ENCODE measurements at places on chromosomes 12 and 14.

DNA sequence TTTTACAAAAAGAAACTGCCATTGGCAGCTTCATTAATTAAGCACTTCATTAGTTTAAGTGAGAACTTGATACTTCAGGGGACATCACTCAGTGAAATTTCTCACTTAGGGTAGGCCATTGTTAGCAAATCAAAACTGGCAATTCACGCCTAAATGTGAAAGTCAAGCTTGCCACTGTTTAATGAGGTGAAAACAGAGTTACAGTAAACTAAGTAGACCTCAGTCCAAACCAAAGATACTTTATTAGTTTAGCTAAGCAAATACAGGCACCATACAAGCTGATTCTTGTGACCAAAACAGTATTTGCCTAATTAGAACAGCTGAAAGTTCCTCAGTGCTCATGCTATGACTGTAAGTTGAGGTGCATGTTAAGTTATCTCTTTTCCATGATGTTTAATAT lies 176.5 kb upstream of the CPNE8 start:
- no peak for DNase-seq

- DNase-seq: no peak
Observed at GRCh38 chr14:97402279-97402678, 605.1 kb downstream of the VRK1 start.

- no peak for DNase-seq
Observed at GRCh38 chr12:92470608-92471021, 232.2 kb upstream of the PLEKHG7 start.

GRCh38 chr12:53532021-53532420 lies 24.7 kb upstream of the NPFF start:
- no peak for DNase-seq

GRCh38 chr14:104882325-104882973 lies 17.4 kb downstream of the CEP170B start:
- no peak for DNase-seq

GRCh38 chr14:33685698-33686097 lies 265.2 kb downstream of the EGLN3 start:
- DNase-seq: no peak

- no peak for DNase-seq
Observed at GRCh38 chr12:116213014-116213413, 64.5 kb downstream of the MED13L start.

DNA sequence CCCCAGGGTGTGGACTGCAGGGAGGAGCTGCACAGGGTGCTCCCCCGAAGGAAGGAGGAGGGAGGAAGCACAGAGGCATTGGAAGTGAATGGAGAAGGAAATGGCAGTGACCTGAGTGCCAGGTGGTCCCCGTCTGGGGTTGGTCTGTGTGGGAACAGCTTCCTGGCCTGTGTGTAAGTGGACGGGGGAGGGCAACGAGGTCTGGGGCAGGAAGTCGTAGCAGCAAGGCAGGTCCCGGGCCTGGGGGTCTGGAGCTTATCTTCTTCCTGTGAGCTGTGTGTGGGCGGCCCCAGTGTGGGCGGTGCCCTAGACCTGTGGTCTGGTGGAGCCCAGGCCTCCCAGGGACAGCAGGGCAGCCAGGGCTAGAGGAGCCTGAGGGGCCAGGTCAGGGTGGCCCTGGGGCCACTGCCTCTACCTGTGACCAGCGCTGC lies 382.1 kb downstream of the TMEM121 start:
- no peak for DNase-seq

DNA sequence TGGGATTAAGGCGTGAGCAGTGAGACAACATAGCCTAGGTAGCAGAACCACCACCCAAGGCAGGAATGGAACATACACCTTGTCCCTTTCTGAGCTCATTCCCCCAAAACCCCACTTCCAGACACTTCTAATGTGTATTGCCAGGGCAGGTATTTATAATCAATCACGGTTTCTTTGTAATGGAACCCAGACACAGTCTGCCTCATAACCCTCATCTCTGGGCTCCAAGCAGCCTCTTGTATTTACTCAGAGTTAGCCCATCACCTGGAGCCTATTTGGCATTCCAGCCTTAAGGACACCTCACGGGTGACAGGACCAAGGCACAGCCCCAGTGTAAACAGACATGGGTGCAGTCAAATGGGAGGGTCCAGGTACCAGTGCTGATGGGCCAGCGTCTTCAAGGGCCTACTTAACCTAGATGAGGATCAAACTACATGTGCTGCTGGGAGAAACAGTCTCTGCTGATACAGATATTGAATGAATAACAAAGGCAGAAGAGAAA lies 2.5 kb upstream of the HIGD1C start:
- no peak for DNase-seq

DNA sequence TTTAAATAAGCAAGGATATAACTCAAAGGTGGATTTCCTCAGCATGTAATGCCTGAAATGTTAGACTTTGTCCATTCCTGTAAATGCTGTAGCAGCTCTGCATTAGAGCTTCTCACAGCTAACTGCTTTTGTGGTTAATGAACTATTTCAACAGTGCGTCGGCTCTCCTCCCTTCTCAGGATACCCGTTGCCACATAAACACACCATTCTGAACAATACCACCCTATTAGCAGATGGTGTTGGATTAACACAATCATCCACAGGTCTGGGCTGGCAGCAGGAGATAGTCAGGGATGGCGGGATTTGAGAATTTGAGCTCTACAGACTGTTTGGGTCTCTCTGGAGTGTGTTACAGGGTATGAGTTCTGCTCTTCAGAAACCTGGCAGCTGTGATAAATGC lies 33.5 kb upstream of the C12orf42 start:
- DNase-seq: no peak

- no peak for DNase-seq
Observed at GRCh38 chr12:81809829-81810595, 50.9 kb upstream of the PPFIA2 start.

DNA sequence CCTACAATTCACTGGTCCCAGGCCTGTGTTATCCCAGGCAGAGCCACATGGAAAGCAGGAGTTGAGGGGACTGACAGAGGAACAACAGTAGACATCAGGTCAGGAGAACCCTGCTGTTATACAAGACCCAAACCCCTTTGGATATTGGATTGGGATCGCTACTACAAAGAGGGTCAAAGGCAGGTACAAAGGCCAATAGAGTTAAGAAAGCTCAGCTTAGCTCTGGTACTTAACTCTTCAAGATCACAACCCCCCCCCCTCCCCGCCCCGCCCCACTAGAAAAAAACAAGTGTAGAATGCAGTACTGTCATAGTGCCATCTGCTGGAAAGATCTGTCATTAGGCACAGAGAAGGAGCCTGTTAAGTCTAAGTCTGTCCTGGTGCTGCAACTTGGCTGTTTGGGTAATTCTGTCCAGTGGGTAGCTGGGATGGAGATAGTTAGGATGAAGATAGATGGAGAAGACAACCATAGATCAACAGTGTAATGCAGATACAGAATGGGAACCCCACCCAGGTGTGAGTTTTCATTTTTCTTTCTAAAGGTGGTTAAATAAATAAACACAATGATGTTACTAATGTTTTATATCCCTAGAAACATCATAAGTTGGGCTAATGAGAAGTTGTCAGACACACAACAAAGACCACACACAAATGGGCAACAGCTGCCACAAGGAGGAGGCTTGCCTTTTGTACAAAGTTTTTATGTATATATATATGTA lies 17.2 kb downstream of the REM2 start:
- DNase-seq: peak; percentile 24

All from T-helper 22 cell (primary cell).